ENCODE measurements at places on chromosomes 16 and 17.

GRCh38 chr17:49079840-49080663 is 52.5 kb upstream of the B4GALNT2 start:
- DNase-seq = no peak

- no peak for DNase-seq
Observed at GRCh38 chr17:7356756-7357155, 1.8 kb downstream of the TMEM95 start.

DNA sequence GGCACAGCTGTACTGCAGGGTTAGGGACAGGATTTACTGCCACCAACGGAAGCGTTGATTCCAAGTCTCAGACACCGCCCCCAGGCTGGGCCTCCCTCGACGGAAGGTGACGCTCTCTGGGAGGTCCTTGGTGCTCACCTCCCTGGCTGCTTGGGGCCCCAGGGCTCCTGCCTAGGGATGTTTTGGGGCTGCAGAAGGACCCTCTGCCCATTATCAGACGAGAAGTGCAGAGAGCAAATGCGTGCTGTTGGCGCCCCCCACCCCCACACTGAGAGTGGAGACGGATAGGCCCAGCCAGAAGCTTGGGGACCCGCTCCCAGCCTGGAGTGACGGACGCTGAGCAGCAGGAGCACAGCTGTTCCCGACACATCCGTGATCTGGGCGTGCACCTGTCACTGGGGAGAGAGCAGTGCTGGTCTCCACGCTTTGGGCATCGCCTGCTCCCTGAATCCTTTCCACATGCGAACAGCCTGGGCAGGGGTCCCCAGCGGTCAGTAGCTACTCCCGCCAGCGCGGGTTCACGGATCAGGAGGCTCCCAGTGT is 5.1 kb upstream of the SOX8 start:
- no peak for DNase-seq

DNA sequence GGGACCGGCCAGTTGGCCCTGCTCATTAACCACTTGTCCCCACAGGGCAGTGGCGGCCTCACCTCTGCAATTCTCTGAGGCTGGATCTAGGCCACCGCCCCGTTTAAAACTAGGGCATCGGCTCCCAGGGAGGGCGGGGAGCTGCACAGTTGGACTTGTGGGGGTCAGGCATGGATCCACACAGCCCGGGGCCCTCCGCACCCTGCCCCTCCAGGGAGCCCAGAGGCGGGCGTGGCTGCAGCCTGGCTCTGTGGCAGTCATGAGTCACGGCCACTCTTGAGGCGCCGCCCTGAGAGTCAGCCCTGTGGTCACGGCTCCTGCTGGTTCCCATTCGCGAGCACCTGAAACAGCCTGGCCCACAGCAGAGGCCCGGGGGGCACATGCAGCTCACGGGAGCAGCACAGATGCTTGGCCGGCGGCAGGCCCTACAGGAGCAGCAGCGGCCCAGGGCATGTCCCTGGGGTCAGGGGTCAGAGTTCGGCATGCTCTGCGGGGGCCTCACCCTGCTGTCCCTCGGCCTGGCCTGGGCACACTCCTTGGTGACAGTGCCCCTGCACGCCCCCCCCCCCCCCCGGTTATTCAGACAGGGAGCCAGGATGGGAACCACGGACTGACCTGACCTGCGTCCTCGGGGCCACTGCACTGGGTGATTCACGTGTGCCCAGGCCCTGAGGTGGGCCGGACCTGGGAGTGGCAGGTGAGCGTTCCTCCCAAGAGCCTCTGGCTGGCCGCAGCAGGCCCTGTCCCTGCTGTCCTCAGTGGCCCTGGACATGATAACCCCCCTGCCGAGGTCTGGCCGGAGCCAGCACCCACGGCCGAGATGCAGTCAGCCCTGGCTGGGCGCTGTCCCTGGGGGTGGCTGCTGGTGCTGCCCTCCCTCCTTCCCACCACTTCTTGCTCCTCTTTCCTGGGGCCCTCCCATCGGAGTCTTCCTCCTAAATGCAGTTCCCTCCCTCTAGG is 8.2 kb downstream of the CAPN15 start:
- no peak for DNase-seq

GRCh38 chr17:78230996-78231935 is at the start of gene TMEM235:
Gene TMEM235 (plus strand): TSS chr17:78231631. CDS start chr17:78232024, 393 bp downstream.
- no peak for DNase-seq

DNA sequence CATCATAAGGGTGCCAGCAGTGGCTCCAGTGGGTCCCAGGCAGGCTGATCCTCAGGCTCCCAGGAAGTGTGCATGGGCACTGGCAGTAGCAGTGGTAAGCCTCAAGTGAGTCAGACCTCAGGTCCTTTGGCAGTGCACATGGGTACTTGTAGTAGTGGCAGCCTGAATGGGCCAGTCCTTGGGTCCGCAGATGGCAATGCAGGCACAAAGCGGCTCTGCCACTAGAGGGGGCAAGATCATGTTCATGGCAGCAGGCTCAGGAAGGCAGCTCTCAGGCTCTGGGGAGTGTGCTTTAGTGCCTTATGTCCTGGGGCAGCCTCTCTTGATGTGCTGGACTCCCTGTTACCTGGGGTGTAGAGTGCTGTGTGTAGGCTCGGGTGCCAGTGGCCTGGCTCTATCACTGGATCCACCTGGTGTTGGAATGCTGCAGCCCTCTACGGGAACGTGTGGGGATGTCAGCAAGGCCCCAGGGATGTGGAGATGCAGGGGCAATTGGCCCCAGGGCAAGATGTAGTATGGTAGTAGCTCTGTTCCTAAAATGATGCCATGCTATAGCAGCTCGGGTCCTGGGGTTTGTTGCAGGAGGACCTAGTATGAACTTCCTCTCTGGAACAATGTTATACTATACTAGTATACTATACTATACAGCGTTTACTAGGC is 11.0 kb downstream of the ACSM3 start:
- peak; percentile 91 for DNase-seq

GRCh38 chr17:561116-561515 is 153.5 kb downstream of the VPS53 start:
- no peak for DNase-seq

GRCh38 chr17:79917902-79918484 is 78.8 kb upstream of the CBX4 start:
- no peak for DNase-seq

- no peak for DNase-seq
Observed at GRCh38 chr17:16314189-16314588, 39.1 kb downstream of the CENPV start.

GRCh38 chr16:79648826-79649225 is 48.3 kb upstream of the MAF start:
- DNase-seq = no peak

DNA sequence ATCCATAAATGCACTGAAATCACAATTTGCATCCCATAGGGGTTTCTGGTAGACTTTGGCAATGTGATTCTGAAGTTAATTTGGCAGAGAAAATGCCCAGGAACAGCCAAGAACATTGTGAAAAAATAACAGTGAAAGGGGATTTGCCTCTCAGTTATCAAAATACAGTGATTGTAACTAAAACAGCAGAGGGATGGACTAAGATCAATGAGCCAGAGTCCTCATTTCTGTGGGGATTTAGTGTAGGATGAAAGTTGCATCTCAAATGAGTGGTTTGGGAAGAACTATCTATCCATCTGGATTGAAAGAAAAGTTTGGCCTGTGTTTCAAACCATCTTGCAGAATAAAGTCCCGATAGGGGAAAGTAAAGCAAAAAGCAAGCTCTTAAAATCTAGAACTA is 28.1 kb downstream of the MYBBP1A start:
- no peak for DNase-seq
